ENCODE measurements at places on chromosomes 6 and 20.

DNA sequence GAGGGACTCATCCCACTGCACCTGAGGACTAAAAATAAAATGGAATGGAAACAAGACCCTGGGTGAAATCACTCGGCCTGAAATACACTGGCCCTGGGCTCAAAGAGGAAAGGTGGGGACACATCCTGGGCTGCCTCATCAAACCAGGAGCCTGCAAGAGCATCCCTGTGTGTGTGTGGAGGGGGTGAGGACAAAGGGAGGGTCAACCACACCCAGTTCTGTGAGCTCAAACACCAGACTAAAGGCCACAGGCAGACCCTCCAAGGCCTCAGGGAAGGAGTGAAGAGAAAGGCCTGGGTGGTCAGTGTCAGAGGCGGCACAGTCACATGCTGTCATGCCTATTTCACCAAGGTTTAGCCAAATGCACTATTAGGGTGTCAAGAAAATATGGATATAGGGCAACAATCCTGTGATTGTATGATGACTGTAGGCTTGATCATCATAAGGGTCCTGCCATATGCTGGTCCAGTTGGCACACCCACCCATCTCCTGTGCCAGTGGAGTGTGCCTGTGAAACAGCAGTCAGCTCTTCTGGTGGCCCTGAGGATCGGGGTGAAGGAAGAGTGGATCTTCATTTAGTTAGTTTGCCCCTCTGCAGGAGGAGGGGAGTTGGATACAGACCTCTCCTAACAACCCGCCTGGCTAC lies 28.9 kb downstream of the SRSF3 start:
- DNase-seq = no peak

- peak; percentile 14 for DNase-seq
These were observed 276.3 kb downstream of the KIF16B start for GRCh38 chr20:16296931-16297330.

DNA sequence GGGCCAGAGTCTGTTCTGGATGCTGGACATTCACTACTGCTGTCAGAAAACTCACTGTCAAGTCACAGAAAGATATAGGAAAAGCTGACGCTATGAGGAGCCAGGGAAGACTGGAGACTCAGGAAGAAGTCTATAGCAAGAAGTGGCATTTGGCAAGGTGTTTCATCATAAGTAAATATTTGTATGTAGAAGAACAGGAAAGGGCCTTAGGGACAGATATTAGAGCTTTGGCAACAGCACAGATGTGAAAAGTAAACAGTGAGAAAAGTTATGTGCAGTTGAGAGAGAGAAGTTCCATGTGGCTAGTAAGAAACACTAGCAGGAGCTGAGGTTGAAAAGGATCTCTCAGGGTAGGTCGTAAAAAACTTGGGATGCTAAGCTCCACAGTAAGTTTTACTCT lies 868.9 kb downstream of the PHF3 start:
- peak; percentile 48 for DNase-seq

GRCh38 chr20:14561741-14562221 lies 224.4 kb upstream of the FLRT3 start:
- DNase-seq = peak; percentile 60

DNA sequence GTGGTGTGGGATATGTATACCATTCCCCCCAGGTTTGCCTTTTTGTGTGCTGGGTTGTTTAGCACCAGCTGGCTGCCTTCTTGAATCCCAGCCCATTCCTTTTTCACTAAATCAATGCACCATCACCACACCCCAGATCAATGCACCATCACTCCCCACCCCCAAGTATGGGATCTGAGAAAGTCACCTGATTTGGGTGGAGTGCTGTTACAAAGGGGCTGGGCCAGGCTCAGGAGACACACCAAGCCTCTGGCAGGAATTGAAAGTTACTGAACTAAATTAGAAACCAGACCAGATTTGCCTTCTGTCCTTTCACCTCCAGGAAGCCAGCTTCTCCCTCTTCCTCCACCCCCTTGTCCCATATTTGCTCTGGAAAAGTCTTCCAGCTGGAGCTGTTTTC lies 19.6 kb upstream of the PKHD1 start:
- DNase-seq = no peak

DNA sequence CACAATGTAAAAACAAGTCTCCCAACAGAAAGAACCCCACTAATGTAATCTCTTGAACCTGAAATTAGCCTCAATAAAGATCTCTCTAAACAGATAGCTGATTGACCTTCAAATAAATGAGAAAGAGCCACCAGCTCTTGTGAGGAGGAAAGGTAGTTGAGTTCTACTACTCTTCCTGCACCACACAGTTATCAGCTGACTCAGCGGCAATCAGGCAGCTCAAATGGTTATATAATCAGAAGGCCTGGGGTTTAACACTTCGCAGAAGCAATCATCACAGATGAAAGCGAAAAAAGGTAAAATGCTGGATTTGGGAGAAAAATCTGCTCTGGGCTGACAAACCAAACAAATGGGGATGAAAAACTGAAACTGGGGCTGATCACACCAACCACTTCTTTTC lies 91.8 kb downstream of the CHD6 start:
- no peak for DNase-seq

DNA sequence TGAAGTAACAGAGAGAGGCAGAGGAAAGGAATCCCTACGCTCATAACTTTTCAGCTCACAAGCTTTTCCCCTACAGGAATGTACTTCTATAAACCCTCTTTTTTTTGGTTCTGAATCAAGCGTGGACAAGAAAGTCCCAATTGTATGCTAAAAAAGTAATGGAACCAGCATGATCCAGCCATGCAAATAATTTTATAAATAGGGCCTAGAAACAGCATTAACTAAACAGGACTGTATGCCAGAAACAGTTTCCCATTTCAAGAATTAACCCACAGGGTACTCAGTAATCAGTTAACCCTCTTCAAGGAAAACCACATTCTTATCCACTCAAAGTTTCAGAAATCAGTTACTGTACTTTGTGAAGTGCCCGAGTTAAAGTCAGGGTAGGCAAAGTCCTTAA lies 87.0 kb upstream of the HMGCLL1 start:
- DNase-seq = no peak

- DNase-seq = no peak
These were observed 7.4 kb downstream of the ADAM33 start for GRCh38 chr20:3674447-3674846.

- no peak for DNase-seq
These were observed 2.2 kb upstream of the UBD start for GRCh38 chr6:29561606-29562181.

DNA sequence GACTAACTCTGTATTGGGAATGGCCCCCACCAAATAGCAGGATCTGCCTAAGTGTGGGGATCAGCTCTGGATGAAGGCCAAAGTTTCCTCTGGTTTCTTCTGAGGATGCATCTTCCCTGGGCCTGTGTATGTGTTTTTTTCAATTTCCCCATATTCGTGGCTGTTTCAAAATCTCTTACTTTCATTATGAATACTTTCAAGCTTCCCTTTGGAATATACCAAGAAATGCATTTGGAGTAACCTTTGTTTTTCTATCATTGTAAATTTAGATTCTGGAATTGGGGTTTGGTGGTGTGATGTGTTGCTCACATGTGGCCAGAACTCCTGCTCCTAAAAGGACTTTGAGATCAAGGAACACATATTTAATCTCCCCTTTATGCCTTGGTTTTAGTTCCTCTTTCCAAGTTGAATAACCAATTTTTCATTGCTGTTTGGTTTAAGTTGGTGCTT lies 8.4 kb downstream of the ENTPD6 start:
- no peak for DNase-seq

GRCh38 chr6:121694801-121695251 lies 259.4 kb downstream of the GJA1 start:
- DNase-seq = peak; percentile 22

DNA sequence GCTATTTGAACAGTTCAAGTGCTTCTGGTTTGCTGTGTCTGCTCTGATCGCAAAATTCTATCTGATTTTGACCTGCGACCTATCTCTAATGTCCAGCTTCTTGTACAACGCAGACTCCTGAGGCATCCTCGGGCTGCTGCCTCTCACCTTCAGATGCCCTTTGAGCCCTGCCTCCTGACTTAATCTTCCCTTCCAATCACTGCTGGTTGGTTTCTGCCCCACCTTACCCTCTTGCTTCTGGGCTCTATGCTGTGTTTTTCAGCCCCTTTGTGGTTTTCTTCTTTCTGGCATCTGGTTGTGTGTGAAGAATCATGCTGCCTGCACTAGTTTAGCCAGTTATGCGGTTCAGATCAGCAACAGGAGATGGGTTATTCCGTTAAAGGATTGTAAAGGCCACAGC lies 131.2 kb upstream of the THEMIS start:
- no peak for DNase-seq

DNA sequence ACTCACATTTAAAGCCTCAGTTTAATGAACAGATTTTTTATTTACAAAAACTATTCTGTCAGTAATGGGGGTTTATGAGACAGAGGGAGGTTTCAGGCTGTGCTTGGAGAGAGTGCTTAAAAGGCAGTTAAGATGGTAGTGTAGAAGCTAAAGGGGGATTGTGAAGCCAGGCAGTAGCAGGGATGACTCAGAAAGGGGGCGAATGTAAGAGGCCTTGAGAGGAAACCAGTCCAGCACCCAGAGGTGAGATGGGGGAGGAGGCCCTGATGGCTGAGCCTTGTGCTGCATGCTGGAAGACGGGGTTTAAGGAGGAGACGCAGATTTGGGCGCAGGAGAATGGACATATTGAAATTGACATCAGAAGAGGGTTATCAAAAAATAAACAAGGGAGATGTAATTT lies 6.6 kb upstream of the SERPINB9 start:
- DNase-seq = no peak

- no peak for DNase-seq
These were observed 217.0 kb upstream of the MYLIP start for GRCh38 chr6:15911753-15912504.

GRCh38 chr6:31528307-31528777 lies 420 bp upstream of the MCCD1 start:
- no peak for DNase-seq

GRCh38 chr6:162712694-162713093 lies 14.9 kb downstream of the PRKN start:
- no peak for DNase-seq

GRCh38 chr6:10409731-10410206 lies 5.1 kb downstream of the TFAP2A start:
- no peak for DNase-seq

- peak; percentile 63 for DNase-seq
These were observed 10.6 kb downstream of the CTCFL start for GRCh38 chr20:57514273-57514751.

DNA sequence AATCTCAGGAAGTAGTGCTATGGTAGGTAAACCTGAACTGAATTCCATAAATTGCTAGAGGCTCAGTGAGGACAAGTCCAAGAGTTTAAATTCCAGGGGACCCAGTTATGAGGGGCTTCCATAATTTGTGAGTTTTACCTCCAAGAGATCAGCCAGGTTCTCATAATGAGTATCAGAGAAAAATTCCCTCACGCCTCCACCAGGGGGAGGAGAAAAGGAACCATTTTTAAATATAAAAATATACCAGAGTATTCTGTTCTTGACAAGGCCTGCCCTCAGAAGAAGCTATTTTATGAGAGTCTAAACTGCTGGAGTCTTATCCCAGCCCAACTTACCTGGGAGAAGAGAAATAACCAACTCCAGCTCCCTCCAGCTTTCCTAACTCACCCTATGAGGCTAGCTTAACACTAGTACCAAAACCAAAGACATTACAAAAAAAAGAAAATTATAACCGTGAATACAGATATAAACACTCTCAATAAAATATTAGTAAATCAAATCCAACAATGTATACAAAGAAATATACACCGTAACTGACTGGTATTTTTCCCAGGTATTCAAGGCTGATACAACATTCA lies 158.7 kb downstream of the TFAP2A start:
- no peak for DNase-seq

GRCh38 chr6:158445426-158446085 lies 114.3 kb upstream of the TMEM181 start:
- DNase-seq = no peak

DNA sequence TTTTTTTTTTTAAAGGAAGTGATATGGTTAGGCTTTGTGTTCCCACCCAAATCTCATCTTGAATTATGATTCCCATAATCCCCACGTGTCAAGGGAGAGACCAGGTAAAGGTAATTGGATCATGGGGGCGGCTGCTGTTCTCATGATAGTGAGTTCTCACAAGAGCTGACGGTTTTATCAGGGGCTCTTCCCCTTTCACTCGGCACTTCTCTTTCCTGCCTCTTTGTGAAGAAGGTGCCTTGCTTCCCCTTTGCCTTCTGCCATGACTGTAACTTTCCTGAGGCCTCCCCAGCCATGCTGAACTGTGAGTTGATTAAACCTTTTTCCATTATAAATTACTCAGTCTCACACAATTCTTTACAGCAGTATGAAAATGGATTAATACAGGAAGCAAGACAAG lies 64.3 kb downstream of the ZFP64 start:
- no peak for DNase-seq

GRCh38 chr20:42688576-42688975 lies 501.1 kb downstream of the PTPRT start:
- DNase-seq = no peak

DNA sequence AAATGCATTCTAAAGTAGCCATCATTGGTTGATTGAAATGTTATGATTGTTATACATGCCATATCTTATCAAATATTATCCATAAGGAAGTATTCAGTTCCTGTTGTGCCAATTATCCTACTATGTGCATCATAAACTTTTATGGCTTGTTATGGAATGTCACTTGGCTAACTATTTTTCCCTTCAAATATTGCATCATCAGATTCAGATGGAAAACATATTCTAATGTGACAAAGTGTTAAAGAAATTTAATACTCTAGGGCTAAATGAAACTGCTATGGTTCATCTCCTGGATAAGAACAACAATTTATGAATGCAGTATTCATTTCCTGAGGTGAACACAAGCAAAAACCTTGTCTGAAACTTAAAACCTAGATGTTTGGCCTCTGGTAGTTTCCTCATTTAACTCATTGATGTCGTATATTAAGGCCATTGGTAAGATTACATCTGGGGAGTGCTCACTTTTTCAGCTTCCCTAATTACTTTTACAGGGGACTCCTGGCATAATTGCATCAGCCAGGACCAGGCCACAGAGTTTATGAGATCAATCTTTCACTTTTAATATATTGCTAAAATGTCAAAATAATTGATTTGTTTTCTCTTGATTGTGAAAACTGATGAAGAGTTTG lies 134.9 kb upstream of the CEP162 start:
- peak; percentile 36 for DNase-seq

DNA sequence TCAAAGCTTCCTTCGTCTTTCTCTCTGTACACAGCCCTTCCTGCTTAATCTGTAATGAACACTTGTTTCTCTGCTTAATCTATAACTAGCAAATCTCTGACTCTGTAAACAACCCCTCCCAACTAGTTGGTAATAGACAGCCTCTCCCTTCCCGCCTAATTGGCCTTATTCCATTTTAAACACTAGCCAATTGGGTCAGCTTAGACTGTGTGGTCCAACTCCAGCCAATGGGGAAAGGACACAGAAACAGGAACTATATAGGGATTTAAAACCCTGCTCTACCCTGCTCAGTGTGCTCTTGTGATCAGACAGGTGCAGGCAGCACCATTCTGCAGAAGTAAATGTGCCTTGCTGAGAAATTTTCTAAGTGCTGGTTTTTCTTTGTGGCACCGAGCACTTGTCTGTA lies 18.5 kb downstream of the CHD6 start:
- DNase-seq = no peak

- no peak for DNase-seq
These were observed 298.4 kb upstream of the PLN start for GRCh38 chr6:118249680-118250079.
